SJCRH30 (cell line): ENCODE measurements at places on chromosomes 4 and X.

DNA sequence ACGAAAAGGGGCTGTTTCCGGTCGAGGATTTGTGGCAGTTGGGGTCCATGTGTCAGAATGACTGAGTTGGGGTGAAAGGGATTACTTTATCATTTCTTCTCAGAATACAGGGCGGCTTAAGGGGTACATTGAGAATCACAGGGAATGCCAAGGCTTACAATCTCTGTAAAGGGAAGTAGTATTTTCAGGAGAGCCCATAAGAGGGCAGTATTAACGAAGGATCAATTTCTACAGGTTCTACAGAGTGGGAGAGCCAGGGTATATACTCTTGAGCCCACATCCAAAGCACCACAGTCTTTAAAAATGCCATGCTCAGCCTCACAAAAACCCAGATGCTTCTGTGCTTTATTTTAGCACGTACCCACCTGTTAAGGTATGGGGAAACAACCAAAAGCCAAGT is 67.7 kb upstream of the ZXDA start:
- DNase-seq = no peak

DNA sequence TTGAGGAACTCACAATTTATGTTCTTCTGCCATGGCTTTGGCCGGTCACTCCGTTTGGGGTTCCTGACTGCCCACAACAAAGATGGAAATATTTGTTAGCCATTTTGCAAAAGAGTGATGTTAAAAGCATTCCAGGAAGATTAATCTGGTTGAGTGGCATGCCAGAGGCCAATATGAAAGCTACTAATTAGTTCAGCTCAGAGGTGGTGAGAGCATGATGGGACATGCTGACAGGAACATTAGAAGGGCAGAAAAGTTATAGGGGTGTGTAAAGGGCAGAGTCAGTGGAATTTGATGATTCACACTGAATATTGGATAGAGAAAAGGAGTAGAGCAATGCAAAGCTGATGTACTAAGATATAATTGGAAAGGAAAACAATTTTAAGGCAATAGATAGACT is 94.4 kb downstream of the TLL1 start:
- DNase-seq = no peak

DNA sequence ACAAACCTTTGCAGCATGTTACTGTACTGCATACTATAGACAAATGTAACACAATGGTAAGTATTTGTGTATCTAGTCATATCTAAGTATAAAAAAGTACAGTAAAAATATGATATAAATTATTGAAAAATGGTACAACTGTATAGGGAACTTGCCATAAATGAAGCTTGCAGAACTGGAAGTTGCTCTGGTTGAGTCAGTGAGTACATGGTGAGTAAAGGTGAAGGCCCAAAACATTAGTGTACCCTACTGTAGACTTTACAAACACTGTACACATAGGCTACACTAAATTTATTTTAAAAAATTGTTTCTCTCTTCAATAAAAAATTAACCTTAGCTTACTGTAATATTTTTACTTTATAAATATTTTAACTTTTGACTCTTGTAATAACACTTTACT is 25.8 kb downstream of the SPIN3 start:
- no peak for DNase-seq

GRCh38 chrX:148593987-148594386 is 93.6 kb downstream of the AFF2 start:
- no peak for DNase-seq

DNA sequence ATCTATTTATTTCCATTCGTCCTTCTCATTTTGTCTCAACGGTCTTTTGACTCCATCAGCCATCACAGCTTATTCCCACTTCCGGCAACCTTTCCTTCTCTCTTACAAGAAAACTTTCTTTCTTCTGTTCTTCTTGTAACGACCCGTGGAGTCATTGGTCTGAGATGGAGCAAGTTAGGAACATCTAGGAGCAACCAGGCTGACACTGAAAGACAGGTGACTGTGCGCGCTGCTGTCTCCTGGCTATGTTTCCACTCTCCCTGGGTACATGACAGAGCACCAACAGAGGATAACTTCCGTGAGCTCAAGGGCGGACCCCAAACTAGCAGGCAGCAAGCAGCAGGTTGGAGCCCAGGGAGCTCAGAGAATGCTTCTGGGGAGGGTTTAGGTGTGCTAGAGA is 2.5 kb downstream of the FGF5 start:
- DNase-seq = no peak

DNA sequence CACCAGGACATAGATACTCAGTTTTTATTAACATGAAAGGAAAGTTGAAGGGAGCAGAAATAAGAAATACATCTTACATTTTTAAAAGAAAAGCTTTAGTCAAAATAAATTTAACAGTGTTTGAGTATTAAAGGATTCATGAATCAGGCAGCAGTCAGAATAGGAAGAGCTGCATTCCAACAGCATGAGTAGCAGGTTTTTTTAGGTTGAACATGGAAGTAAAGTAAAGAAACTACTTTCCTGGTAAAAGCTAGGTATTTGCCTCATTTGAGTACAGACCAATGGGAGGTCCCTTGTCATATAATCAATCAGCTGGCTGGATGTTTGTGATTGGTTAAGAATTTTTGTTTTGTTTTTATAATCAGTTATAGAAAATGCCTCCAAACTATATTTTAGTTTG is 645.9 kb upstream of the INTU start:
- no peak for DNase-seq
